ENCODE measurements at places on chromosomes 7 and 10.

- DNase-seq: peak; percentile 35
Observed at GRCh38 chr10:101120884-101121653, 10.0 kb upstream of the TLX1 start.

- DNase-seq: no peak
Observed at GRCh38 chr7:44981035-44981706, 2.4 kb upstream of the MYO1G start.

DNA sequence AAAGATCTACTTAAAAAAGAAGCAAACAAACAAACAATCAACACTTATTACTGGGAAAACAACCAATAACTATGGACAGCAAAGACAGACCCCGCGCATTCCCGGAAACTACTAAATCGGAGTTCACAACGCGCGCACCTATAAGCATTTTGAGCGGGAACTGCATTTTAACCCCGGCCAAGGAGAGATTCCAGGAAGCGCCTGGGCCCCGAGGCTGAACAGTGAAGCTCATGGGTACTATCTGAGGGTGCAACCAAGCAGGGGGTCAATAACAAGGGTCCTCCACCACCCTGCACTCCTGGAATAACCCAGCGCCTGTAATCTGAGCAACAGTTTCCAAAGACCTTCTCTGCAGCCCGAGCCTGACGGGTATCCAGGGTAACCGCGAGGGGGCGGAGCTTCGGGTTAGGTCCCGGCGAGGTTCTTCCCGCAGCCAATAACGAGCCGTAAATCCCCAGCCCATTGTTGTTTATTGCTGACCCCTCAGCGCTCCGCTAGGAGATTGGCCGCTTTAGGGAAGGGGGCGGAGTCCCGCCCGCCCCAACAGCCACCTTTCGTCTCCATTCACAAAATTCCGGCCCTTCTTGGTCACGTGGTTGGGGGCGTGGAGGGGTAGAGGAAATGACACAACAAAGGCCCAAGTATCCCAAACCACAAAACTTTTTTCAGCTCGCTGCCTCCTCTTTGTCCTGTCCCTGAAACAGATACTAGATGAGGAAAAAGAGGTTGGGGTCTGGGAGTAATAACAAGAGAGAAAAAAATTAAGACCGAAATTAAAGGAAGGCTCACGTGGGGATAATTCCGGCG is 1.7 kb upstream of the ETV1 start:
- peak; percentile 37 for DNase-seq

DNA sequence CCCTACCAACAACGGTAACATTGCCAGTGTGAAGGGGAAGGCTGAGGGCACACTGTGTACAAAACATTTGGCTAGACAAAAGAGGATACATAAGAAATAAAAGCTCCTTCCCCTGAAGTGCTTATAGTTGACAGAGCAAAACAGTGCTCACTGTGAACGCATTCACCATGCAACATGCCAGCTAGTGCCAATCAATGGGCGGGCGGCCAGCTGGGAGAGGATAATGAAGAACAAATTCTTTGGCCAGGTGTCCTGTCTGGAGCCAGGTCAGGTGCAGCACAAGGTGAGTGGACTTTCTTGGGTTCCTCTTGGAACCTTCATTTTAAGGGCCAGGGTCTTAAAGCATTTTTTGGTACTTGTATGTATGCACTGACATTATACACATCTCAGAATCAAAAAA is 106.1 kb downstream of the ICA1 start:
- DNase-seq: no peak

DNA sequence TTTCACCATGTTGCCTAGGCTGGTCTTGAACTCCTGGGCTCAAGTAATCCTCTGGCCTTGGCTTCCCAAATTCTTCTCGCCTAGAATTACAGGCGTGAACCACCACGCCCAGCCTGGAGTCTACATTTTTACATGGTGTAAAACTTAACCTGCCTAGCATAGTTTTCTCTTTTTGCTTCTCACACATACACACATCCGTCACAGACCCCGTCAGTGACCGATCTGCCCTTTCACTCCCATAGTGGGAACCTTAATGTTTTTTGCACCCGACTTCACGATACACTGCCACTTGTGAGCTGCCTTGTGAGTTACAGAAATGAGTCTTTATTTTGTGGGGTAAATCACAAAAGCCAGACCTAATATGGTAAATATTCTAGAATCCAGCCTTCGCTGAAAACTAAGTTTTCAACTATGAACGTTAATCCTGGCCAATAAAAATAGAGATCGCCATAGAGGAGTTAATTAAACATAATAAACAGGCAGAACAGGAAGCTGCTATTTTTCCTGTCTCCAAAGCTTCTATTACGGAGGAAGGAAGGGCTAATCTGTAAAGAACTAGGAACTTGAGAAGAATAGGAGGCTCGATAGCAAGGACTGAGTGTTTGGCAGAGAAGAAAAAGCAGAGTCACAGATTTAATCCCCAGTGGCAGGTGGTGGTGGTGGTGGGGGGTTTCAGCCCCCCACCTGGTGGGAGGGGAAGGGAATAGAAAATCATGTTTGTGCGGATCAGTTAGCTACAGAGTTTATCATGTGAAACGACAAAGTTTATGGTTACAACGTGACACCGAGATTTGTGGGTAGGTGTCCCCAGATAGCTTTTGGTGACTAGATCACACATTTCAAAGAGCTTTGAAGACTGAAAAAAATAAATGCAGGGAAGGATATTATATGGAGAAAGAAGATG is 14.7 kb upstream of the FAM171A1 start:
- no peak for DNase-seq

- peak; percentile 15 for DNase-seq
Observed at GRCh38 chr7:4775848-4776623, 613 bp downstream of the AP5Z1 start.

Data from stimulated activated CD4-positive, alpha-beta T cell treated with anti-CD3 and anti-CD28 coated beads, Interleukin-1b, Interleukin-23, amount 100 ng/mL, for 4 hours (primary cell).